NCI-H1048 (cell line): ENCODE measurements at places on chromosomes 3 and 15.

DNA sequence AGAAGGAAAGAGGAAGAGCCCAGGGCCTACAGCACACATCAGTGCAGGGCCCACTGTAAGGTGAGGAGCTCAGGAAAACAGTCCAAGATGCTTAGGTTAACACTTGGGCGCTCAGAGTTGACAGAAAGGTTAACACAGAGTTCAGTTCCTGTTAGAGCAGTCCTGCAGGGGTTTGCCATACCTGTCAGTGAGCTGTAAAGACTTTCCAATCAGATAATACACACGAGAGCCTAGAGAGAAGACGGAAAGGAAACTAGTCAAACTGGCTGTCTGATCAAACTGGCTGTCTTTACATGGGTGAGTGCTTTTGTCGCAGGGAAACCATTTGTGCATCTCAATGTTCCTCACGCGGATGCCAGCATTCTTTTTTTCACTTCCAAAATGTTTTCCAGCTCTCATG is 61.4 kb upstream of the ARHGEF26 start:
- no peak for DNase-seq

DNA sequence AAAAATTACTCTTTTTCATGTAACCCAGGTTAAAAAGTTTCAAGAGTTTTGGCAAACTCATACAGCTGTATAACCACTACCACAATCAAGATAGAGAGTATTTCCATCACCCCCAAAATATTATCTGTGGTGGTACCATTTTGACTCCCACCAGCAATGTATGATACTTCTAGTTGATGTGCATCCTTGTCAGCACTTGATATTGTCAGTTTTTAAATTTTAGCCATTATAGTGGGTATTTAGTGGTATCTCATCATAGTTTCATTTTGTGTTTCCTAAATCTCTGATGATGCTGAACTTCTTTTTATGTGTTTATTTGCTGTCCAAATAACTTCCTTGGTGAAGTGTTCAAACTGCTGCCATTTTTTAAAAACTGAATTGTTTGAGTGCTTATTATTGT is 14.6 kb downstream of the CTDSPL start:
- no peak for DNase-seq

DNA sequence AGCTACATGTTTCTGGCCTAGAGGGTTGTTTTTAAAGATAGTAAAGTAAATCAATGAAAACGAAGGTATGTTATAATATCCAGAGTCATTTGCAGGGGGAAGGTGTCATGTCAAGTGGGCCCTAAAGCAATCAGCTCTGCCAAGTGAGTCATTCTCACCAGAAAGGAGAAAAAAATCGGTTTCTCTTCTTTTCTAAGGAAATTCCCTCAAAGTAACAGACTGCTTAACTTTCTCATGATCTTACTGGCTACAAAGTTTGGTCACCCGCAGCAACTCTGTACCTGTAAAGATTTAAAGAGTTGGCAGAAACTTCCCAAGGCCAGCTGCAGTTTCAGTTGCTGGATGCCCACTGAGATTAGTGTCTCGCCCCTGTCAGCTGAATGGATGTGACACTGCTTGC is 5.5 kb upstream of the FSIP1 start:
- DNase-seq, result no peak

DNA sequence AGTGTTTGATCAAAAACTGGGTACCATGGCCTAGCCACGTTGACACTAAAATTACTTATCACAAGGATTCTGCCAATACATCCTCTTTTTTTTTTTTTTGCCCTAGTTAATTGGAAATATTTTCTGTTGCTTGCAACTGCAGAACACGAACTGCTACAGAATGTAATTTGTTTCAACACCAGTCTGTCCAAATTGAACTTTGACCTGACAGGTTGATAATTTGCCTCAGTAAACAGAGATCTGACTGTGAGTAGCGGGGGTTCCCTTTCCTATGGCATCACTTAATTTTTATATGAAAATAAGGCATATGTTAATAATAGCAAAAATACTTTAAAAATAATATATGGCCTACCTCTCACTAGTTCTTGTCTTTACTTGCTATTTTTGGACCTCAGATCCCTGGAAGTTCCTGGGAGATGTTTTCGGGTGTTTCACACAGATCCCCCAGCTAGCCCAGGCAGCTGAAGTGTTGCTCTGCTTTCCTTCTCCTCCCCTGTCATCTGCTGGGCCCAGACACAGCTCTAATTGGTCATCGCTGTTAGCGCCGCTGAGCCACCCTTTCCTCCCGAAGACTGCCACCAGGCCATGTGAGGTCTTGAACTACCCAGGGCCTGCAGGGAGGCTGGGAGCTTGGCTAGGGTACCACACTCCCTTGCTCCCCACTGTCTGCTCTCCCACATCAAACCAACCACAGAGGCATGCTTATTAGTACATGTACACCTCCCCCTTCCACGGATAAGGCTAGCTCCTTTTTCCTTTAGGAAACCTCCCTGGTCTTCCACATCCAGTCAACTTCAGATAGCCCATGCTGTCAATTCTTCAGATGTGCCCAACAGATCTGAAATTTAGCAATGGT is 89.8 kb upstream of the RNF7 start:
- no peak for DNase-seq

DNA sequence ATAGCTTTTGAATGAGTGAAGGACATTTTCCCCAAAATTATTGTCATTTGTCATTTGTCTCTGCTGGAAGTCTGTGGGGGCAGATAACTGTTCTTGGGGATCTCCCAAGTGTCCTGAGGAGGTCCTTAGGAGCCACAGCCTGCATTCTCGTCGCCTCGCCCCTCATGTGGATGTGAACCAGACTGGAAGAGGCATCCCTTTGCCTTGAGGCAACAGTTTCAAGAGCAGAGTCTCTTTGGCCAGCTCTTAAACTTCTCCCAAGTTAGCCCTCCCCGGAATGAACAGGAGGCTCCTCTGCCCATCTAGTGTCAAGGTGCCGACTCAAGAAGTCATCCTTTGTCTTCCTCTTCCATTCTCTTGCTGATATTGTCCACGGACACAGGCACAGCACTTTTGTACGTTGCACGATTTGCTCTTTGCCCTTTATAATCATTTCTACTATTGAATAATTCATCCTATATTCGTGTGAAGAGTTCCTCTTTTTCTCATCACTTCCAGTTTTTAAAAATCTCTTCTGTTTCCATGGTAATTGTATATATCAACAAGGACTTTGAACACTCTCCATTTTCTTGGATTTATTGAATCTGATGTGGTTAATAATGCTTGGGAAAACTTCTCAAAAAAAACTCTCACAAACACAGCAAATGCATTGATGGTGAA is 40.8 kb upstream of the CD47 start:
- no peak for DNase-seq

GRCh38 chr15:73741321-73741836 is 11.8 kb downstream of the INSYN1 start:
- DNase-seq, result no peak
